T-helper 1 cell treated with Interleukin-12 subunit alpha and Interleukin-12 subunit beta and Interleukin-4 antibody, amounts not matched to agents 30 ng/mL and 1 ng/mL, for 36 hours (primary cell): ENCODE measurements at places on chromosomes 16 and 17. TPM values are rescaled to one million over a fixed set of nuclear protein-coding genes. Genes with fewer than 3 reads are reported as not detected.

The CRHR1 gene
- not detected in 2 replicates for total RNA-seq

The DRC3 gene
- 0.37 TPM in 1 of 2 replicates, not detected in the other for total RNA-seq

The OTOP2 gene
- not detected in 2 replicates for total RNA-seq

The KCNH6 gene
- not detected in 2 replicates for total RNA-seq

The SCNN1B gene
- not detected in 2 replicates for total RNA-seq
